RPMI8226 (cell line): ENCODE measurements at places on chromosomes 5 and 9.

DNA sequence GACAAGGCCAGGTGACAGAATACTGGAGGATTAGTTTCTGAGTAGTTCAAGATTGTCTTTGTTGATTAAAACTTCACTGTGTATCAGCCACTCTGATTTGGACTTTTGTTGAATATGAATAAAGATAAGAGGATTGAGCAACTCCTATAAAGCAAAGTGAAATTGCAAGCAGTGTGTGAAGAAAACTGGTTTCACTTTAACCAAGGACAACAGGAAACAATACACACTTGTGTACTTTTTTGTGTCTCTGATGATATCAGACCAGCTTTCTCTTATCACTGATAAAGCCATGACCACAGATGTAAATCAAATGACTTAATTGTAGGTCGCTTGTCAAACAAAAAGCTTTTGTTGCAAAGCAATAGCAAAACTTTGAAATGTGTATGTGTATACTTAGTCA lies 268.6 kb downstream of the FER start:
- no peak for DNase-seq

DNA sequence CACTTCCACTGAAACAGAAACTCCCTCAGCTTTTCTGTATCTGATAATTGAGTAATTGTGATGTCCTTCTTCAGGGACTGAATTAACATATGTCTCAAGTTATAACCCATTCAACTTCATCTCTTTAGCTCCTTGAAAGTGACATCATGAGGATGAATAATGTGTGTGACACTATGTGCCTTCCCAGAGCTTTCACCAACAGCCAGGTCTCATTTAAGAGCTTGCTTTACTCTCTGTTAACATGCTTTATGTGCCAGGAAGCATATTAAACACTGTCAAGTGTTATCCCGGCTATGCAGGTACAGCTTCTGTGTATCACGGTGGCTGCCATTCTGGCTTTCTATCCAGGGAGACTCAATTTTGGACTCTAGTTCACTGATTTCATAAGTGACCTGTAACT lies 799.9 kb downstream of the CDH12 start:
- no peak for DNase-seq

DNA sequence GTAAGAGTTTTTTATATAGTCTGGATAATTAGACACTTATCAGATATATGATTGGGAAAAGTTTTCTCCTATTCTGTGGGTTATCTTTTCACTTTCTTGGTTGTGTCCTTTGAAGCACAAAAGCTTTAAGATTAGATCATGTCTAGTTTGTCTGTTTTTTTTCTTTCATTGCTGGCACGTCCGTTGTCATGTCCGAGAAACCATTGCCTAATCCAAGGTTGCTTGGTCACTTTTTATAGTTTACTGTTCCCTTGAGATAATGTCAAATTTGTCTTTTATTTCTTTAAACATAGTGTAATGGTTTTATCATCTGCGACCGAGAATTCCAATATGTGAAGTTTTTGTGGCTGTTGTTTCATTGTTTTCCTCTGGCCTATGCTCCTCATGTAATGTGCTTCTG lies 28.8 kb downstream of the GARNL3 start:
- no peak for DNase-seq

DNA sequence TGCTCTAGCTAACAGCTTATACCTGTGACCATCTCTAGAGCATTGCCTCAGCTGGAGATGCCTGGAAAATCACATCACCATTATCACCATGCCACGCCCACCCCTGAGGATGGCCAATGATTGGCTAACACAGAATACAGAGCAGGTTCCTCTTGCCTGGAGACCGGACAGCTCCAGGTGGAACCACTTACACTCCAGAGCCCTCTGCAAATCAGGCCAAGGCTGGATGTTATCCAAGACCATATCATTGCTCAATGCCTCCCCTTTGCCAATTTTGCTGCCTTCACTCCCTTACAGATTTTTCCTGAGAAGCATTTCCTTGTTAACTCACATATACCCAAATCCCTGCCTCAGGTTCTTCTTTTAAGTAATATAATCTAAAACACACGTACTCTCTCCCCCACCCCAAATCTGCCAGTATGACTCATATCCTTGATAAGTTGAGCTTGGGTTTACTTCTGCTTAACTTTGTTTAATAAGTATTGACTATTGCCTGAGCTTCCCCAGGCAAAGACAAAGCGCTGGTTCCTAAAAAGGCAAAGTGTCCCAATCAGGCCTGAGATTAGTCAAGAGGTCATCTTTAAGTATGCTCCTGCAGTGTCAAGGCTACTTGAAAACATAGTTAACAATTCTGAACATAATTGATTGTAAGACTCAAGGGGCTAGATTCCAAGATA lies 309.6 kb downstream of the EPB41L4A start:
- DNase-seq, result no peak

DNA sequence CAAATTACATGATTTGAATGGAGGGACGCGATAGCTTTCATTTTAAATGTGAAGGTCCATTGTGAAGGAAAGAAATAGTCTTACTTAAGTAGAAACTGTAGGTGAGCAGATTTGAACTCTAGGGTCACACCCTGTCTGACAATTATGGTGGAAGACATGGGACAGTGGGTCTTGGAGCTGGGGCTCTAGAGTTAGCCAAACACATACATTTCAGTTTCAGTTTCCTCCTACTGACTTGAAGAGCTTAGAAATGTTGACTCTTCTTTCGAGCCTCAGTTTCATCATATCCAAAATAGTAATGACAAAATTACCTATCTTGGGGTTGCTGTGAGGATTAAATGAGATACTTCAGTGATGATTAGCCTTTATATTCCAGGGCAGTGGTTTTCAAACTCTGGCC lies 314.2 kb downstream of the NTRK2 start:
- DNase-seq, result no peak

- DNase-seq, result no peak
Observed at GRCh38 chr9:104864675-104865104, 63.3 kb downstream of the ABCA1 start.

GRCh38 chr5:129499208-129499852 lies 39.2 kb downstream of the ADAMTS19 start:
- DNase-seq, result no peak

GRCh38 chr5:106698169-106698568 lies 972.6 kb downstream of the EFNA5 start:
- DNase-seq, result no peak

DNA sequence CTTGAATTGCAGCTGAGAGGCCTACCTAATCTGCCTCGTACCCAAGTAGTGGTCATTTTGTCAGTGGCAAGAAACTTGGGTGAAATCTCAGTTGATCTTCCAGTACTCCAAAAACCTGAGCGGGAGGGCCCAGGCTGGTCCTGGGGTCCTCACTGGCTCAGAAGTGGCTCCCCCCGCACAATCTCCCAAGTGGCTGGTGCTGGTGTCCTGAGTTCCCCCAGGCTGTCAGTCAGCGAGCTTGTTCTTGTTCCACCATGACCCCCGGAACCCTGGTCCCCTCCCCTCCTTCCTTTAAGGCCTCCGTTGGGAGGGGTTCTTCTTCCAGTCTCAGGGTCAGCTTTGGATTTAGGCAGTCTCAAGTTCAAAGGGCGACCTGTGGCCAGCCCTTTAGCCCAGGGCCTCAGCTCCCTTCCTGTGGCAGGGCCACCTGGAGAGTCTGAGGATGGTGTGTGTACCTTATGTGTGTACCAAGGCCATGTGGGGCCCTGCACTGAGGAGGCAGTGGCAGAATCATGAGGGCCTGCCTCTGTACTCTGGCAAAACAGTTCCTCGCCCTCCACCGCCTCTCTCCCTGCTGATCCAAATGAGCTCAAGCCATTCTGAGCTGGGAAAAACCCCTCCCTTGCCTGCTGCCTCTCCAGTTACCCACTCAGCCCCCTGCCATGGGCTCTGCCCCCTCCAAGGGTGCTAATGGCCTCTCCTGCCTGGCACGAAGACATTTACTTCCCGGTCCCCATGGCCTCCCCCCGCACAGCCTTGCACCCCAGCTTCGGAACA lies 4.5 kb upstream of the DBN1 start:
- no peak for DNase-seq

DNA sequence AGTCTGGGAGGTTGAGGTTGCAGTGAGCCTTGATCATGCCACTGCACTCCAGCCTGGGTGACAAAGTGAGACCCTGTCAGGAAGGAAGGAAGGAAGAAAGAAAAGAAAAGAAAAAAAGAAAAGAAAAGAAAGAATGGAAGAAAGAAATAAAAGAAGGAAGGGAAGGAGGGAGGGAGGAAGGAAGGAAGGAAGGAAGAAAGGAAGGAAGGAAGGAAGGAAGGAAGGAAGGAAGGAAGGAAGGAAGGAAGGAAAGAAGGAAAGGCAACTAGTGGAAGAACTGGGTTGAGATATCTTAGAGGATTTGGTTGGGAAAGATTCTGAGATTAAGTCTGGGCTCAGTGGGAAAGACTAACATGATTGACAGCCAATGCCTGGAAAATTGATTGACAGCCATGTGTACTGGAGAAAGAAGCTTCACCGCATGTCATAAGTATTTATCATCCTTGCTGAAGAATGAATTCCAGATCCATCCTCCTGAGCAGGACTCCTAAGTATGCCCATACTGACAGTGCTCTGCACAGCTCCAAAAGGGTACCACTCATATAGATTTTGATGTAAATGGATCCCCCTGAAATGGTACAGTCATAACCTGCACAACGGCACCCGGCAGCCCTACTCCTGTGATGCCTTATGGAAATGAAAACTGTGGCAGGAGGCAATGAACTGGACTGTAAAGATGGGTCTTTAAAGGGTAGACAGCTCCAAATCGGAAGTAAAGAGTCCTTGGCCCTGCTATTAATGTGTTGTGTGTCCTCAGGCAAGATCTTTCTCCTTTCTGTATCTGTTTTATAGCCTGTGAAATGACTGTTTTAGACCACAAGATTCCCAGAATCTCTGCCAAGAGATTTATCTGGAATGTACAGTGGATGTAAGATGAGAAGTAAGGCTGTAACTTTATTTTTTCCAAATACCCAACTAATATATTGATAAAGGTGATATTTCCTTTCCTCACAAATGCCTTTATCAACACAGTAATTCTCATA lies 16.9 kb upstream of the ADRA1B start:
- DNase-seq, result no peak

GRCh38 chr9:17816431-17817027 lies 237.7 kb downstream of the SH3GL2 start:
- no peak for DNase-seq

GRCh38 chr5:127697894-127698600 lies 5.1 kb upstream of the CCDC192 start:
- no peak for DNase-seq

DNA sequence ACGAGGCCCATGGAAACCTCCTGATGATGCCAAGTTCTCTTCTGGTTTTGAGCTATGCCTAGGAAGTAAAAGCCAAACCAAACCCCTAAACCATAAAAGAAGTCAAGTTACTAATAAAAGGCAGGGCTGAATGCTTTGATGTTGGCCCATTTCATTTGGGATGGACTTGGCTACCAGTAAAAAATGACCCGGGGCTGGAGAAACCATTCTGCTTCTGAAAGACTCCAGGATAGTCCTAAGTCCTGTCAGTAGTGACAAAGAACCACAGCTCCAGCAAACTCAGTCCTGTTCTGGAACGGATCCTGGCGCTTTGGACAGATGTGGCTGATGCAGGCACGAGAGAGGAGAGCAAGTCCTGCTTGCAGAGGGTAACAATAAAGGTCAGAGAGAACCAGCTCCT lies 68.6 kb downstream of the SH3PXD2B start:
- DNase-seq, result no peak

DNA sequence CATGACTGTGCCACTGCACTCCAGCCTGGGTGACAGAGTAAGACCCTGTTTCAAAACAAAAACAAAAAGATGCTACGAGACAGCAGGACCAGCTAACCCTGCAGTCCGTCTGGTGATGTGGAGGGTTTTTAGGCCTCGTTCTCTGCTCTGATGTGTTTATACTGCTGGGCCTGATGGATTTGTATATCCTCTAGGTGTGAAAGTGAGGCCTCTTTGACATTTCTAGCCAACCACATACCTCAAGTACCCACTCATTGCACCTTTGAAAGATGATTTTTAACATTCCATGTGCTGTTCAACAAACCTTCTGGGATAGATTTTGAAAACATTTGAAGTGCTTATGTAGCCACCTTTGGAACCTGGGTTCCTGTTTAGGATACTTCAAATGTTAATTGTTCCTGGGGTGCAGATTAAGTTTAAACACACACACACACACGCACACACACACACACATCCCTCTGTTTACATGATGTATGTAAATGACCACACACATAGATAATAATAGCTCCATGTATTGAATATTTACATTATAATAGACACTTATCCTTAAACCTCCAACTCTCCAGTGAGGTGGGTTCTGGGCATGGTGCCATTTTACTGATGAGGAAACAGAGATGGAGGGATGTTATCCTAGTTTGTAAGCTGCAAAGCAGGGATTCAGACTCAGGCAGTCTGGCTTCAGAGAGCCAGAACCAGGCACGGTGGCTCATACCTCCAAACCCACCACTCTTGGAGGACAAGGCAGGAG lies 48.8 kb upstream of the GOLPH3 start:
- DNase-seq, result no peak

GRCh38 chr9:98944734-98945074 lies 997 bp downstream of the COL15A1 start:
- no peak for DNase-seq

DNA sequence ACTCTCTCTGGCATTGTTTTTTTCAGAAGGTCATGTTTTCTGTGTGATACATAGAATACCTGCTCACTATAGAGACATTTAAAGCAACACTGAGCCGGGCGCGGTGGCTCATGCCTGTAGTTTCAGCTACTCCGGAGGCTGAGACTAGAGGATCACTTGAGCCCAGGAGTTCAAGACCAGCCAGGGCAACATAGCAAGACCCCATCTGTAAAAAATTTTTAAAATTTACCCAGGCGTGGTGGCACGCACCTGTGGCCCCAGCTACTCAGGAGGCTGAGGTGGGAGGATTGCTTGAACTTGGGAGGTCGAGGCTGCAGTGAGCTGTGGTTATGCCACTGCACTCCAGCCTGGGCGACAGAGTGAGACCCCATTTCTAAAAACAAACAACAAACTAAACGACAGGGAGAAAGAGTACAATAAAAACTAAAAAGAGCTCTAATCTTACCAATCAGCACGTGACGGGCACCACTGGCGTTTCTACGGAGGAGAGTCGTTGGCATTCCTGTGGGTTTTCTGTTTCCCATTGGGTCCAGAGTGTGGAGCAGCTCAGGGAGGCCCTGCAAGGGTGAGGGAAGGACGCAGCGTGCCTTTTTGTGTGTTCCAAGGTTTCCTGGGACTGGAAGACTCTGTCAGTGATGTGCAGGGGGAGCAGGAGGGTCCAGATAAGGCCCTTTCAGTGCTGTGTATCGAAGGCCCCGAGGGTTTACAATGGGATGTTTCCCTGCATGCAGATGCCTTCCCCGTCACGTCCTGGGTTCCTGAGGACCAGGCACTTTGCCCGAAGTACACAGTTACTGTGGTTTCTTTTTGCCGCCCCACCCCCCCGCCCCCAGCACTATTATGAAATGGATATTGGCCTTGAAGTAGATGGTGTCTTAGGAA lies 7.2 kb upstream of the RNU6ATAC start:
- no peak for DNase-seq

GRCh38 chr5:86127696-86128095 lies 490.0 kb upstream of the COX7C start:
- no peak for DNase-seq

GRCh38 chr5:171462928-171463861 lies 43.7 kb downstream of the FGF18 start:
- DNase-seq, result no peak
